ENCODE measurements at places on chromosomes 12 and 14. TPM values are rescaled to one million over a fixed set of nuclear protein-coding genes. Genes with fewer than 3 reads are reported as not detected.

Gene CCDC198
- not detected for total RNA-seq

Gene NRL
- 2.4 TPM for total RNA-seq

Gene RNF212B
- total RNA-seq = not detected

Gene TSHR
- 1.7 TPM for total RNA-seq

- no peak for DNase-seq
Measured at GRCh38 chr12:94140556-94140955, 7.8 kb upstream of the PLXNC1 start.

DNA sequence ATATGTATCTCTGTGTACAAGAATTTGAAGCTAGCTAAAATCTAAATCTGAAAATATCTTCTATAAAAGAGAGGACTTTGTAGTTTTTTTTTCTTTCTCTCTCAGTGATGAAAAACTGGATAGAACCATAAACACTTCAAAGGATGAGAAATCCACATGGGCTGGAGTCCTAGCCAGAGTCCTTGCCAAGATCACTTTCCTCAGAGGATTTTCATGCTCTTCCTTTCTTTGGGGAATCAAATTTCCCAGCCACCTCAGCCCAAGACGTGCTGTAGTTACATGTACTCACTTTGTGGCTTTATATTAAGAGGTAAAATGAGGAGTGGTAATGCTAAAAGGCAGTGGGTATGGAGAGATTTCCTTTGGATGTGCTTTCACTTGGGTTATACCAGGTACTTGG lies 110.3 kb downstream of the SLC38A1 start:
- peak; percentile 33 for DNase-seq

GRCh38 chr14:68643673-68644072 lies 149.2 kb downstream of the ZFP36L1 start:
- DNase-seq = no peak

GRCh38 chr12:30826276-30826675 lies 71.5 kb upstream of the CAPRIN2 start:
- DNase-seq = no peak

DNA sequence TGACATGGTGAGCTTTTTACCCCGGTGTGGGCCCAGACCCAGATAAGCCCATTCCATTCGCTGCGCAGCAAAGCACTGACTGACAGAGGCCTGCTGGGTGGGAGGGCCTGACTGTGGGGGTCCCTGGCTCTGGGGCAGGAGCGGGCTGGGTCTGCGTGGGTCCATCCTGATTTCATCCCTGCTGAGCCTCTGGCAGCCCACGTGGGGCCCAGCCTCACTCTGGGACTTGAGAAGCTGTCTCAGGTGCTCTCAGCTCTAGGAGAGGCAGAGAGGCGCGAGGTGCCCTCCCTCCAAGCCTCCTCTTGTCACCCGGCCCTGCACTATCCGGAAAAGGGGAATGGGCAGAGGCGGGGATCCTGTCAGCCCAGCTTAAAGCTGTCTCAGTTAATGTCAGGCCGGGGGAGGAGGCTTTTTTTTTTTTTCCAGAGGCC lies 927 bp downstream of the ABCB9 start:
- DNase-seq = no peak

GRCh38 chr12:123075646-123076171 lies 75.2 kb downstream of the PITPNM2 start:
- DNase-seq = peak; percentile 82

- no peak for DNase-seq
Measured at GRCh38 chr12:51942056-51942455, 9.4 kb upstream of the ACVR1B start.

DNA sequence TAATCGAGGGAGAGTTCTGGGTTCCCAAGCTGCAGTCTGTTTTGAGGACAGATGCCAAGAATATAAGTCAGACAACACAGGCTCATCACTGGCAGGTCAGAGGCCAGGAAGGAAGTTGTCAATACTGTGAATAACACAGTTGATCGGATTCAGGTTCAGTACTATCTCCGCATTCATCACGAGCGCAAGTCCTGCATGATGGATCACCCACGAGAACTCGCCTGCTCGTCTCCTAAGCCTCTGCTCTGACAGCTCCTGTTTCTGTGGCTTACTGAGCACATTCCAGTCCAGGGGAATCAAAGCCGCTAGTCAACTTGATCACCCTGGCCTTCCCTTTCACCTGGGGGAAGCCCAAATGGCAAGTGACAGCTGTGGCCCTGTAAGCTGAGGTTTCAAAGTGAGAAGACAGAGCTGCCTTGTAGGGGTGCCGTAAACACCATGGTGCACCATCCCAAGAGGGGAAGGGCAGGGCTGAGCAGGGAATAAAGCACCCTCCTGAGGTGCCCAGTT lies 60.1 kb upstream of the DICER1 start:
- DNase-seq = no peak

Data from tongue (tissue), 3 donors.